ENCODE measurements at places on chromosomes 13 and 19.
A peak's percentile ranks its signal among the peaks of the same experiment; 100 is the strongest.

- DNase-seq, result no peak
These were observed 19.9 kb upstream of the PNMA8C start for GRCh38 chr19:46448601-46449000.

DNA sequence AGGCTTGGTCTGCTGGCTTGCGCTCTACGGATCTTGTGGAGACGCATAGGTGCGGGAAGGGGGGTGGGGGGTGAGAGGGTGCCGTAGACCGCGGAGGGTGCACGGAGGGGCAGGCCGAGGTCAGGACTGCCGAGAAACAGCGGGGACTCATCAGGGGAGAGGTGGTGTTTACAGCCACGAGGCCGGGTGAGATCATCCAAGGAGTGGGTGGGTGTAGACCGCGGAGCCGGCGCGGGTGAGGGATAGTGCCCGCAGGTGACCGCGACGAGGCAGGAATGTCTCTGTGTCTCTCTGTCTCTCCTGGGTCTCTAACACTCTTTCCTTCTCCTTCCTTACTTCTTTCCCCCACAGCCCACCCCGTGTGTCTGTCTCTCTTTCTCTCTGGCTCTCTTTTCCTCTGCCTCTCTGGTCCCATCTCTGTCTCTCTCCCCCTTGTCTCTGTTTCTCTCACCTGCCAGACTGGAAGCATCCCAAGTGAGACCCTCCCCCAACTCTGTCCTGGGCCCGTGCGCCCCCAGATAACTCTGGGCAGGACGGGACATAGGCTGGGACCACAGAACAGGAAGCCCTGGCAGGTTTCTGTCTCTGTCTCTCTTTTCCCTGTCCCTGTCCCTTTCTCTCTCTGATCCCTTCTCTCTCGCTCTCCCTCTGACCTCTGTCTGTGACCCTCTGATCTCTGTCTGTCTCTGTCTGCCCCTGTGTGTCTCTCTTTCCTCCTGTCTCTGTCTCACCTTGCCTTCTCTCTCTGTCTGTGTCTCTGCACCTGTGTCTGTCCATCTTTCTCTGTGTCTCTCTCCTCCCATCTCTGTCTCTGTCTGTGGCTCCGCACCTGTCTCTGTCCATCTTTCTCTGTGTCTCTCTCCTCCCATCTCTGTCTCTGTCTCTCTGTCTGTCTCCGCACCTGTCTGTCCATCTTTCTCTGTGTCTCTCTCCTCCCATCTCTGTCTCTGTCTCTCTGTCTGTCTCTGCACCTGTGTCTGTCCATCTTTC lies 1.8 kb upstream of the KLK4 start:
- no peak for DNase-seq

DNA sequence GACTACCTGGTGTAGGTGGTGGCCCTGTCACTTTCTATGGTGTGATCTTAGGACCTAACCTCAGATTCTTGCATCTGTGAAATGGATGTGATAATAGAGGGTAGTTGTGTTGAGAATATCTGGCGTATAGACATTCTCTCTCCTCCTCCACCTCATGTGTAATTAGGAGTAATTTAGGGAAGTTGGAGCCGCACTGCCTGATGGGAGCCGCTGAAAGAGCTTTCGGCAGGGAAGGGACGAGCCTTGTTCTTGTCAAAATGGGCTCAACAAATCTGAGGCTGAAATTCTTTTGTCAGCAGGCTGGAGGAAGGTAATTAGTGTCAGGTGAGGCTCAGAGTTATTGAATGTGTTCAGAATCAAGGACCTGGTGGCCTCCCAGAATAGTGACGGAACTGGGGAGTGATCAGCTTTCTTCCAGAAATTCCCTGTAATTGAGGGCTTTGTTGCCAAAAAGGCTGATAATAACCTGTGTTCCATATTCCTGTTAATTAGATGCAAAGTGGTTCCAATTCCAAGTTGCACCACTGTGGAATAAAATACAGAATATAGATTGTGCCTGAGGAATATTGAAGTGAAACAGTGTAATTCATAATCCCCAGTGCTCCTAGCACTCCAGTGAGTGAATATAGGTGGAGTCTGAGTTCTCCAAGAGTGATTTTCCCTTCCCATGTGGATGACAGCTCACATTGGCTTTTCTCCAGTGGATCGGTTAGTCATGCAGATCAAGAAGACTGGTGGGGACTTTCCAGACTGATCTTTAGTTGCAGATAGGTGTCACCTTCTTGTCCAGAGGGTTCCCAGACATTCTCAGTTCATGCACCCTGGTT lies 47.5 kb downstream of the SPATA13 start:
- no peak for DNase-seq

DNA sequence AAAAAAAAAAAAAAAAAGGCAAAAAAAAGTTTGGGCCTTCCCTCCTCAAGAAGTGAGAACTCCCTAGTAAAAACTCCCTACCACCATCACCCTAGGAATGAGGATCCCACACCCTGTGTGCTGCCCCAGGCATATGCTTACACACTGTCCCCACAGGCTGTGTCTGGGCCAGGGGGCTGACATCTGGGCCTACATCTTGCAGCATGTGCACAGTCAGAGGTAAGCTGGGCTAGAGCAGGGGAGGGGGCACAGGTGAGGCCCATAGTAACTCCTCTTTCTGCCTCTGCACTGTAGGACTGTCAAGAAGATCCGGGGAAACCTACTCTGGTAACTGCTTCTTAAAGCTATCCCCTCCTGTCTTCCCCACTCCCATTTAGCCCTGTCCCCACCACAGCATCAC lies 1.0 kb downstream of the HAUS5 start:
- DNase-seq, result no peak

- peak; percentile 20 for DNase-seq
These were observed 44.6 kb downstream of the ZNF787 start for GRCh38 chr19:56076498-56076897.

DNA sequence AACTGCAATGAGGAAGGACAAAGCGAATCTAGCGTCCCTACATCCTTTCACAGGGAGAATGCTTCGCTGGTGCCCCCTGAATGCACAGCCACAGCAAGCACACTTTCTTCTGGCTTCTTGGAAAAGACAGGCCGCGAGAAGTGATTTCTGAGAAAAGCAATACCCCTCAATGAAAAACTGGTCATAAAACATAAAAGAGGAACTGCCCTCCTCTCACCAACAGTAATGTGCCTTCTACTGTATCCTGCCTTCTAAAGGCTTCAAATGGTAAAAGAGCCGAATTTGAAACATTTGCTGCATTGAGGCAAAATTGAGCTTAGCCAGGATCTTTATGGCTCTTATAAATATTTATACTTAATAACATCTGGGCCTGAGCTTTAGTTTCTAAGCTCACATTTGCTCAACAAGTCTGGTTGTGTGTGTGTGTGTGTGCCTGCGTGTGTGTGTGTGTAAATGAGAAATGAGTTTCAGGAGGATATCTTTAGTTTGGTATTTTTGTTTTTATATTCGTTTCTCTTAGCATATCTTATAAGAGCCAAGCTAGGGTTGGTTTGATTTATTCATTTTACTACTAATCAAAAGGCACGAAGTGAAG lies 246.1 kb upstream of the MAB21L1 start:
- no peak for DNase-seq

- DNase-seq, result no peak
These were observed 234.9 kb downstream of the KCTD12 start for GRCh38 chr13:76651286-76651685.

- DNase-seq, result no peak
These were observed 31.3 kb upstream of the FGF9 start for GRCh38 chr13:21639561-21639960.

DNA sequence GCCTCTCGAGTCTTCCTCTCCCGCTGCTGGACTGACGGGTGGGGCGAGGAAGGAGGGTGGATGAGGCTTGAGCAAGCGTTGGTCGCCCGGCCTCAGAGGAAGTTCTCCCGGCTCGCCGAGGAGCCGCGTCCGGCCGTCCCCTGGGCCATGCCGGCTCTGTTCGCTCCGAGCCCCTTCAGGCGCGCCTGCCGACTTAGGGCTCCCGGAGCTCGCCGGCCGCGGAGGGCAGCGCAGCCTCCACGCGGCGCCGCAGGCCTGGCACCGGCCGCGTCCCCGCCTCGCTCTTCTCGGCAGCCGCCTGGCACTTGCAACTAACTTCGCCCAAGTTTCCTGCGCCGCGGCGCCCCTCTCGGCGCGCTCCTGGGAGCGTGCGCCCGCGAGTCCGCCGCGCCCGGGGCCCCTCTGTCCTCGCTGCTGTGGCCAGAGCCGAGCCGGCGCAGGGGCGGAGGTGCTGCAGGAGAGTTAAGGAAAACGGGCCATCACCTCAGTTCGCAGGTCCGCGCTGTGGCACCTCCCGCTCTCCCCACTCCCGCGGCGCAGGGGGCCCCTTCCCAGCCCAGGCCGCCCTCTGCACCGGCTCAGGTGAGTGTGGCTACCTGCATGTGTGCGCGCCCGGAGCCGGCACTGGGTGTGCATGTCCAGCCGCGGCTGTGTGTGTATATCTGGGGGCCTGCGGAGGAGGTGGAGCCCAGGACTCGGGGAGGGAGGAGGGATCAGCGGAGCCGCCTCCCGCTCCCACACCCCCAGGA lies 641 bp upstream of the SOX21 start:
- DNase-seq, result no peak

- DNase-seq, result peak; percentile 13
These were observed 91.8 kb downstream of the UBL3 start for GRCh38 chr13:29758531-29759114.

DNA sequence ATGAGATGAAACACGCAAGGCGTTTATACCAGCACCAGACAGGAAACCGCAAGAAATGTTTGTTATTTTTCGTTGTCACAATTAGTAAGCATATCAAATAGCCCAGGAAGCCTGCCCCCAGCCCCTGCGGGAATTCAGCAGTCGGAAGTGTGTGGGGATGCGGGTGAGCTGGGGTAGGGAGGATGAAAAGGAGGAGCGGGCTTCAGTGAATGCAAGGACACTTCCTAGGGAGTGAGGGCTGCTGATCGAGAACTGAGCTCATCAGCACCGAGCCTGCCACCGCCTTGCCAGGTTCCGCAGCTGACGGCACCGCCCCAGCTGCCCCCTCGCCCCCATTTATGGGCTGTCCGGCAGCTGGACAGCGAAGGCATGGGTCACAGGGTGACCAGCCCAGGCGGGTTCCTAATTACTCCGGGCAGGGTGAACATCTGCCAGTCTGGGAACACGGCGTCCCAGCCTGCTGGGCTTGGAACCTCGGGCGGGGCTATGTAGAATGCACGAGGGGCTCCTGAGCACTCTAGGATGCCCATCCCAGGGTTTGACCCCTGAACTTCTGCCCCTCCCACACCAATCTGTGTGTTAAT lies 1.6 kb upstream of the BEST2 start:
- no peak for DNase-seq

DNA sequence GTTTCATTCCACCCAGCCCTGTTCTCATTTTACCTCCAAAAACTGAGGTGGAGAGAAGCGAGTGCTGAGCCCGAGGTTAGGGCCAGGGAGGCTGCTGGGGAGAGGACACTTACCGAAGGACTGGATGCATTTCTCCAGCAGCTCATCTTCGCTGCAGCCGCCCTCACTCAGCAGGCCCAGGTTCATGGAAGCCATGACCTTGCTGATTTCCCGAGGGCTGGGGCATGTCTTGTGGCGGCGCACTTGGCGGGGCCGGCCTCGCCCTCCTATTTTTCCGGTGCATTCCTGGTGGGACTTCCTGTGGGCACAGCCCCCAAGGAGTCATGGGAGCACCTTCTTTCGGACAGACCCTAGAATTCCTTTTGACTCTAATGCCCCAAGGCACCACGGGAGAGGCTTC lies 4.2 kb downstream of the RASGRP4 start:
- no peak for DNase-seq

DNA sequence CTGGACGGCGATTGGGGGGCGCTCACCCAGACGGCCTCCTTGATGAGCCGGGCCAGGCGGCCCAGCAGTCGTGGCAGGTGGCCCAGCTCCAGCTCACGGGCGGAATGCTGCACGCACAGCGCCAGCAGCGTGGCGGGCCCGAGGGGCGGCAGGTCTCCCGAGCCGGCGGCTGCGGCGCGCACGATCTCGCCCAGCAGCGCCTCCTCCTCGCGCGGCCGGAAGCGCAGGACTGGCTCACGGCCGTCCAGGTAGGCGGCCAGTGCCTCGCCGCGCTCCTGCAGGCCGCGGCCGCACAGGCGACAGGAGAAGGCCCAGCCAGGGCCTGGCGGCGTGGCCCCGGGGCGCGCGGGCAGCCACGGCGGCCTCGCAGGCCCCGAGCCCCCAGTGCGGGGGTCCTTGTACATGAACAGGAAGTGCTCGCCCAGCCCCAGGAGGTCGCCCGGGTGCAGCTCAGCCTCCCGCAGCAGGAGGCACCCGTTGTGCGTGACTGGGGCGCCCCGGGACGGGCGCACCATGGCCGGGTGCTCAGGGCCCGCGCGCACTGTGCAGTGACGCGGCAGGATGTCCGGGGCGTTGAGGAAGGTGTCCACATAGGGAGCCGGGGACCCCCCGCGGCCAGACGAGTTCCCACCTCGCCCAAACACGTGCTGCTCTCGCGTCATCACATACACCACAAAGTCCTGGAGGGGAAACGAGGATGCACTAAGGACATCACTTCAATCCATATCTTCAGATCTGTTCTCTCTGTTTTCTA lies 9.6 kb upstream of the MAMSTR start:
- DNase-seq, result no peak

GRCh38 chr13:26743971-26744370 lies 16.6 kb downstream of the GPR12 start:
- no peak for DNase-seq

DNA sequence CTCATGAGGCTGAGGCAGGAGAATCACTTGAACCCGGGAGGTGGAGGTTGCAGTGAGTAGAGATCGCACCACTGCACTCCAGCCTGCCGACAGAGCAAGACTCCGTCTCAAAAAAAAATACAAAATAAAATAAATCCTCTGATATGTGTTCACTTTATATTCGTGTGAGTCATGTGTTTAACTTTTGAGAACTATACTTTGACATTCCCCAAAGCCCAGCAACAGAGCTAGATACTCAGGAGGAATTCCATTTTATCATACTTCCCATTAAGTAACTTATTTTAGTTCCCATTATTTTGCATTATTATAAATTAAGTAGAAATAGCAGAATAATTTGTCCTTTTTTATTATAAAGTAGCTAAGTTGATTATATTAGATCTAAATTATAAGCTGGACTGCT lies 3.3 kb upstream of the CHAMP1 start:
- no peak for DNase-seq
